ENCODE measurements at places on chromosomes 16 and 17.

DNA sequence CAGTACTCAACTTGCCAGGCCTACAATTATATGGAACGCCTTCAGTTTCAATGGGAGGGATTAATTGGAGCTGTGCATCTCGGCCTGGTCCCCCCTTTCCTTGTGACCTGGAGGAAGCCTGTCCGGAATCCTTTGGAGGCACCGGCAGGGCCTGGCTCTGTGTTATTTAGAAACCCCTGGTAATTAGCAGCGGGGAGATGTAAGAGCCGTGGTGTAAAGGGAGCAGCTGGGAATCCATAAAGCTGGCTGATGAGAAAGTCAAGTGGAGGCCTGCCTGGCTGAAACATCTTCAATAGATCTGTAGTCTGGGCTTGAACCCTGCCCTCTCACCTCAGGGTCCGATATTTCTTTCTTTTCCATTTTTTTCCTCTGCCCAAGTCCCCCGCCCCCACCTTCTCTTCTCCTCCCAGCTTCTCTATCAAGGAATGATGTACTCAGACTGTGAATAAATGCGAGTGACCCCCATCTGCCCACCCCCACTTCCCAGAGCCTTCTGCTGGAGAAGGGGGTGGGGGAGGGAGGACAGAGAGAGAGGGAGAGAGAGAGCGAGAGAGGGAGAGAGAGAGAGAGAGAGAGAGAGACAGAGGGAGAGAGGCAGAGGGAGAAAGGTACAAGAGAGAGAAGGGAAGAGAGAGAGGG lies 495.5 kb upstream of the ZFHX3 start:
- no peak for DNase-seq

GRCh38 chr17:58364270-58364942 lies 12.4 kb upstream of the SUPT4H1 start:
- DNase-seq: no peak

DNA sequence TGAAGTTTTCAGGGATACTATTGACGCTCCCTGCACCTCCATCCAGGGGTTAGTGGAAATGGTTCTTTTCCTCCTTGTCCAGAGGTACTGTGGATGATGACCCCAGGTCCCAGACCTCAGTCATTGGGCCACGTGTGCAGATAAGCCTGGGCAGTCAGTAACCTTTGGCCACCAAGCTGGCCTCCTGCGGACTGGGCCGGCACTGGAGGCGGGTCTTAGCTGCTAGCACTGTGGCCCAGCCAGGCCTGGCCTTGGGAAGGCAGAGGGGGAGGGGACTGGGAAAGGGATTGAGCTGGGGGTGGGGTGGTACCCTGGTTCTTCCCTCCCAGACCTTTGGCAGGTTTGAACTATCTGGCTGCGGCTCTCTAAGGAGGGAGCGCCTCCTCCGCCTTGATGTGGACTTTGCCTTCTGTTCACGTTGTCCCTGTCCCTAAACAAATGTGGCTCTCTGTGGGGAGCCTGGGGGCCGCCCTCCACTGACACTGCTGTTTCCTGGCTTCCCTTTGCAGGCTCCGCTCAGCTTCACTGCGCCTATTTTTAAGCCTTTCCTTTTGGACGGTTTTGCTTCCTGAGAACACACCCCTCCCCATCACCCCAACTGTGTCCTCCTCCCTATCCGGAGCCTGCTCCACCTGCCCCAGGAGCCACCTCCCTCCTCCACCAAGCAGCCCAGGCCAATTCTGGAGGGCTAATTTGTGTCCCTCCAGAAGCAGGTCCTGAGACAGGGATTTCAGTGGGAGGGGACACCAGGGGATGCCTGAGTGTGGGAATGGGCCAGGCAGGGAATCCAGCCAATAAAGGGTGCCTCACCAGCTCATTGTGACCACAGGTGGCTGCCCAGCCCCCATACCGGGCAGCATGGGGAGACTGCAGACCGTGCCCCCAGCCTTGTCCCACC lies 251.9 kb downstream of the SEC14L1 start:
- no peak for DNase-seq

DNA sequence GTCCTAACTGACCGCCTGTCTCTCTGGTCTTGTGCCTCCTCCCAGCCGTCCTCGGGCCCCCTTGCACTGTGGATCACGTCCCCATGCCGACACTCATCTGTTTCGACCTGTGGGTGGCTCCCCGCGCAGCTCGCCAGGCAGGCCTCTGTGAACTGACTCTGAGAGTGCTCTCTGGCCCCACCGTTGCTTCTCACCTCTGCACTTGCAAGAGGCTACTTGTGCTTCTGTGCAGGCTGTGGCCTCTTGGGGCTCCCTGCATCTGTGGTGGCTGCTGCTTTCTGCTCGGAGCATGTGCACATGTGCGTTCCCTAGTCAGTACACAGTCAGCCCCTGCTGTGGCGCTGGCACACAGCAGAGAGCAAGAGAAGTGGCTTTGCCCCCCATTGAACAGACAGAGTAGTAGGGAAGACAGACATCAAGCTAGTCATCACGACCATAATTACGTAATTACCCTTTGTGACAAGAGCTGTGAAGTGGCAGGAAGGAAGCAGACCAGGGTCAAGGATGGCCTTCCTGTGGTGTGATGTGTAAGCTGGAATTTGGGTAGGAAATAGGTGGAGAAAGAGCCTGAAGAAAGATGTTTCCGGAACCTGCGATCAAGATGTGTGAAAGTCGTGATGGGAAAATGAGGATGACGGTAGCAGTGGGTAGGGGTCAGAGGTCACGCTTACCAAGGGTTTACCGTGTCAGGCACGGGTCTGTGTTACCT lies 256.0 kb upstream of the CACNG5 start:
- DNase-seq: no peak

GRCh38 chr17:61783556-61784304 lies 79.6 kb downstream of the BRIP1 start:
- no peak for DNase-seq

GRCh38 chr17:51425773-51426172 lies 165.4 kb downstream of the UTP18 start:
- peak; percentile 8 for DNase-seq

- DNase-seq: no peak
These were observed 1422.6 kb upstream of the CDH8 start for GRCh38 chr16:63458846-63459245.

DNA sequence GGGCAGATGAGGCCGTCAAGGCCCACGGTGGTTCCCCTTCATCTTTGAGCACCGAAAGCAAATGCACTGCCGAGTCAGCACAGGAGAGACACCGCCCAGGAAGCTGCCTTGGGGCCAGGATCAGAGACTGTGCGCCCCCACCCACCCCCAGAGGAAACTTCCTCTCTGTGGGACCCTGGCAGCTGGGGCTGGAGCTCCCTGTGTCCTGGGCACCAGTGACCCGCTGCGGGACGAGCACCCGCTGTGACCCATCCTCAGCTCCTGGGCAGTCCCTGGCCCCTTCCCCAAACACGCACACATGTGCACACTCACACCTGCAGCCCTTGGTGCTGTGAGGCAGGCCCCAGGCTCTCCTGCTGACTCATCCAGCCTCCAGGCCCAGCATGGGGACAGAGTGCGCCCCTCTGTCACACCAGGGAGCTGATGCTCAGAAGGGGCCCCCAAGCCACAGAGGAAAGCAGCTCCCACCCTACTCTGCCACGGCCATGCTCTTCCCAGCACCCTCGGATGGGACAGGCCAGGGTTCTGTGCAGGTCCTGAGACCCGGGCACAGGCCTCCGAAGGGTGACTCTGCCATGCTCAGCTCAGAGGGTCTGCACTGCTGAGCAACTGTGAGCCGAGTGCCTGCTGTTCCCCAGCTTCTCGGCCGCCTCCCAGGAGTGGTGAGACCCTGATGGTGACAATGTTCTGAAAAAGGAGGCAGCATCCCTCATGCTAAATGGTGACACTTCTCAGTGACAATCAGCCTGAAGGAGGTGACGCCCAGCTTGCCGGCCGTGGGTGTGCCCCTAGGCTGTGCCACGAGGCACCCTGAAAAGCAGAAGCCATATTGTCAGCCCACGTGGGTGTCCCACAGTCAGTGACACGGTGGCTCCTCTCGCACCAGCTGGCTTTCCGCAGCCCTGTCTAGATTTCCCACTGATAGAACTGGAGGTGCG lies 3.6 kb downstream of the PIEZO1 start:
- DNase-seq: no peak

GRCh38 chr17:74840989-74841666 lies 18.6 kb downstream of the GRIN2C start:
- DNase-seq: no peak

DNA sequence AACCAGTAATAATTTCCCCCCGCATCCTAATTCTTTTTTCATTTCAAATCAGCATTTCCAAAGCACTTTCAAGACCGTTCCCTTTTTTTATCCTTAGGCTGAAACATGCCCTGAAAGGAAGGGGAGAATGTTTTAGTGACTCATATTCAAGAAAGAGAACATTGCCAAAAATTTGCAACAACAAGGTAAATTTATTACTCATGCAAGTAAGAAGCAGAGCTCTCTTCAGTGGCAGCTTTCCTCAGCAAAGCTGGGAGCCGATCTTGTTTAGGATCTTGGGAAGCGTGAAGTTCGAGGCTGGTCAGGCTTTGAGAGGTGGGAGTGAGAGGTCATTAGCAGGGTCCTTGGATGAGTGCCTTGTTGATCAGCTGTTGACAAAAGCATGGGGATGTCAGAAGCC lies 129.5 kb downstream of the PRKCA start:
- no peak for DNase-seq

DNA sequence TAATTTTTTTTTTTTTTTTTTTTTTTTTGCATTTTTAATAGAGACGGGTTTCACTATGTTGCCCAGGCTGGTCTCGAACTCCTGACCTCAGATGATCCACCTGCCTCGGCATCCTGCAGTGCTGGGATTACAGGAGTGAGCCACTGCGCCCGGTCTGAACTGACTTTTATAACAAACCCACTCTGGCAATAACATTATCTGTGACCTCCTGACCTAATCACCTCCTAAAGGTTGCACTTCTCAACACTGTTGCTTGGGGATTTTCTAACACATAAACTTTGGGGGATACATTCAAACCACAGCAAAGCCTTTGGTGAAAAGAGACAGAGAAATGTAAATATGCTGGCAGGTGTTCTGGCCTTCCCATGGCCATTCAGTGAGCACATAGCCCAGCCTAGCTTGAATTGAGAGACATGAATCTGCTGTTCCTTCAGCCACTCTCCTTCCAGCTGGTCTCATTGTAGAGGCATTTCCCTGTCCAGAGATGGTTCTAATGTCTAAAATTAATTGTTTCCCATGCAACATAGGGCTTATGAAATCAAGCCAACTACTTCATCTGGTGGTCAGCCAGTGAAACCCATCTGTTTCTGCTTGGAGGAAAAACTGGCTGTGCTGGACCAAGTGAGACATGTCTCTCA lies 28.3 kb downstream of the LYRM1 start:
- DNase-seq: no peak

DNA sequence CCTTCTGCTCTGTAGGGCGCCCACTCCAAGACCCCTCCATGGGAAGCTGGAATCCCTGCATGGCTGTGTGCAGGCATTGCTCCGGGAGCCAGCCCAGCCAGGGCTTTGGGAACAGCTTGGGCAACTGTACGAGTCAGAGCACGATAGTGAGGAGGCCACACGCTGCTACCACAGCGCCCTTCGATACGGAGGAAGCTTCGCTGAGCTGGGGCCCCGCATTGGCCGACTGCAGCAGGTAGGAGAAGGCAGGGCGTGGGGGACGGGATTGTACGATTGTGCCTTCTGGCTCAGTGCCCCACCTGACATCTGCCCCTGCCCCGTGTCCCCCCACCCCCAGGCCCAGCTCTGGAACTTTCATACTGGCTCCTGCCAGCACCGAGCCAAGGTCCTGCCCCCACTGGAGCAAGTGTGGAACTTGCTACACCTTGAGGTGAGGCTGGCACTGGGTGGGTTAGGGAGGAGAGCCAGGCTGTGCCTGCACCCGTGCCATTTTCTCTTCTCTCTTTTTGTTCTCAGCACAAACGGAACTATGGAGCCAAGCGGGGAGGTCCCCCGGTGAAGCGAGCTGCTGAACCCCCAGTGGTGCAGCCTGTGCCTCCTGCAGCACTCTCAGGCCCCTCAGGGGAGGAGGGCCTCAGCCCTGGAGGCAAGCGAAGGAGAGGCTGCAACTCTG lies 8.7 kb upstream of the TMEM88 start:
- no peak for DNase-seq

GRCh38 chr17:5128905-5129535 lies 13.2 kb downstream of the USP6 start:
- peak; percentile 52 for DNase-seq

- no peak for DNase-seq
These were observed 23.2 kb downstream of the LSM12 start for GRCh38 chr17:44043272-44043696.

DNA sequence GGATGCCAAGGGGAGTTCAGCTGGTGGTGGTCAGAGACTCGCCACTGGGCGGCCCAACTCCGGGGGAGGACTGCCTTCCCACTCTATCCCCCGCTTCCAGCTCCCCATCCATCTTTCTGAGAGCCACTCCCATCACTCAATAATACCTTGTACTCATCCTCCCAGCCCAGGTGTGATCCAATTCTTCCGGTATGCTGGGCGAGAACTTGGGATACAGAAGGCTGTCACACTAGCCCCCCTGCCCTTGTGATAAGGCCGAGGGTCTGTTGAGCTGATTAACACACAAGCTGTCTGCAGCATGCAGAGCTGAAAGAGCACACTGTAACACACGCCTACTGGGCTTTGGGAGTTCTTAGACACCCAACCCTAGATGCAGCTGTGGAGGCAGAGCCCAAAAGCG lies 460.4 kb upstream of the EEF2KMT start:
- DNase-seq: no peak

GRCh38 chr16:68764862-68765261 lies 27.8 kb downstream of the CDH1 start:
- no peak for DNase-seq

DNA sequence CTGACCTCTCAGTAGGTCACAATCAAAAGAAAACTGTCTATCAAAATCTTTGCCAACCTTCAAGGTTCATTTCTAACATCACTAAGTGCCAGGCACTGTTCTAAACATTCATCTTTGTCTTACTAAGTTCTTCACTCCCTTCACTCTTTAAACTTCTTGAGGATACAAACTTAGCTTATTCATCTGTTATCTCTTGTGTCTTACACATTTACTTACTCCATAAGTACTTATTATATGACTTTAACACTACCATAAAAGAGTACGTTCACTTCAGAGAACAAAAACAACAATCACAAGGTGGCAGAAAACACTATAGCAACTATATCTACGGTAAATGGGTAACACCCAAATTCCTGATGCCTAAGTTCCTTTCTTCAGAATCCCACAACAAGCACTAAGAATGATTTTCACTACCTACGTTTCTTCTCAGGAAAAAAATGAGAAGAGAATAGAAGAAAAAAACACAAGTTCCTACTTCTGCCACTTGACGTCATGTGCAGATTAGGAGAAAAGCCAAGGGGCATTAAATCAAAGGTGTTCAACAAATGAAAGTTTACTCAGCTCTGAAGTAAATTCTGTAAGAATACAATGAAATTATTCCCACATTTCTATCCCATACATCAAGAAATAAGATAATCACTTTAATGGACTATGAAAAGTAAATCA lies 29.2 kb downstream of the KANSL1 start:
- no peak for DNase-seq

- DNase-seq: no peak
These were observed 191.0 kb upstream of the RPL38 start for GRCh38 chr17:74012465-74012864.

Data from vagina (tissue), 2 donors.